Caco-2 (cell line): ENCODE measurements at places on chromosomes 5 and 9.

GRCh38 chr5:38916802-38917201, 71.0 kb downstream of the OSMR start:
- DNase-seq = no peak

DNA sequence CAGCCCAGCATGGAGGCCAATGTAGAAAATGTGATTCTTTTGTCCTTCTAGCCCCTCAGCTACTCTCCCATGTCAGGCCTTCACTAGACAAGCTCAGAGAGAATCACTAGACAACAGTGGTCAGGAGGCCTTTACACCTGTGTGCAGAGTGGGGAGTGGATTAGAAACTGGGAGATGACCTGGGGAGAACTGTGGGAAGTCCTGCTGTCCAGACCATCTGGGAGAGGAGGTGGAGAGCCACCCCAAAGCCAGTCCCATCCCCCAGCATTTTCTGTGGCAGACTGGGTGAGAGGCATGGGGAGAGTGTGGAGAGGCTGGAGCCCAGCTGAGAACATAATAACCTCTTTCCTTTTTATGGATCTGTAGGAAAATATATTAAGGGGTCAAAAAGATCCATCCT, 452.0 kb upstream of the DMAC1 start:
- DNase-seq = no peak

DNA sequence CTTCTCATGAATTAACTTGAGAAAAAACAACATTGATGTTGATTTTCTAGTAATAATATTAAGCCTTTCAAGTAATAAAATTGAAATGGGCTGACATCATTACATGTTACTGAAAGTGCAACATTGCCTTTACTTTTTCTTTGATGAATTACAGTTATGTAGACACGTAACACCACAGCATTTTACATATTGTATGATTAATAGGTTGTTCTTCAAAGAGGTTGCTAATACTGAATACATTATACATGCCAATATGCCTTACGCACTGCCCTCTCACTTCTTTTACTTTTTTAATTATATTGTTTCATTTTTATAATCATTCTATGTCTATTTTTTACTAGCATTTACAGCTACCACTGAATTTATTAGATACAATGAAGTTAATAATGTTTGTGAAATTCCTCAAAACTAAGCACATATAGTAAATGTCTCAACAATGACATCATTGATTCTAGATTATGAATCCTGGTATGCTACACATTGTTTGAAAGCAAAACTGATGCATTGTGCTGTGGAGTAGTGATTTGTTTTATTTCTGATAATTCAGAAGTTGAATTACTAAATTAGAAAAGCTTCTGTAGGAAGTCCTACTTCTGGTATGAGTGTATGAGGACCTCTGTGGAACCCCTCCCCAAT, 464.4 kb upstream of the IZUMO3 start:
- DNase-seq = no peak

- DNase-seq = no peak
These were observed 233.5 kb downstream of the FRMD3 start for GRCh38 chr9:83304686-83305085.

- no peak for DNase-seq
These were observed 128.1 kb upstream of the SLIT3 start for GRCh38 chr5:169429044-169429443.

- DNase-seq = no peak
These were observed 214.1 kb downstream of the HSPA4 start for GRCh38 chr5:133265720-133266526.

GRCh38 chr5:176497852-176498251, 39.4 kb downstream of the RNF44 start:
- DNase-seq = no peak

DNA sequence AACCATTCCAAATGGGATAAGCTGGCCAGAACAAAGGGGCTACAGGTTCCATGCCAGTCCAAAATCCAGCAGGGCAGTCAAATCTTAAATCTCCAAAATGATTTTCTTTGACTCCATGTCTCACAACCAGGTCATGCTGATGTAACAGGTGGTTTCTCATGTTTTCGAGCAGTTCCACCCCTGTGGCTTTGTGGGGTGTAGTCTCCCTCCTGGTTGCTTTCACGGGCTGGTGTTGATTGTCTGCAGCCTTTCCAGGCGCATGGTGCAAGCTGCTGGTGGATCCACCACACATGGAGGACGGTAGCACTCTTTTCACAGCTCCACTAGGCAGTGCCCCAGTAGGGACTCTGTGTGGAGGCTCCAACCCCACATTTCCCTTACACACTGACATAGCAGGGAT, 425.5 kb upstream of the FTMT start:
- DNase-seq = no peak
